ENCODE measurements at places on chromosomes 16 and 17.

DNA sequence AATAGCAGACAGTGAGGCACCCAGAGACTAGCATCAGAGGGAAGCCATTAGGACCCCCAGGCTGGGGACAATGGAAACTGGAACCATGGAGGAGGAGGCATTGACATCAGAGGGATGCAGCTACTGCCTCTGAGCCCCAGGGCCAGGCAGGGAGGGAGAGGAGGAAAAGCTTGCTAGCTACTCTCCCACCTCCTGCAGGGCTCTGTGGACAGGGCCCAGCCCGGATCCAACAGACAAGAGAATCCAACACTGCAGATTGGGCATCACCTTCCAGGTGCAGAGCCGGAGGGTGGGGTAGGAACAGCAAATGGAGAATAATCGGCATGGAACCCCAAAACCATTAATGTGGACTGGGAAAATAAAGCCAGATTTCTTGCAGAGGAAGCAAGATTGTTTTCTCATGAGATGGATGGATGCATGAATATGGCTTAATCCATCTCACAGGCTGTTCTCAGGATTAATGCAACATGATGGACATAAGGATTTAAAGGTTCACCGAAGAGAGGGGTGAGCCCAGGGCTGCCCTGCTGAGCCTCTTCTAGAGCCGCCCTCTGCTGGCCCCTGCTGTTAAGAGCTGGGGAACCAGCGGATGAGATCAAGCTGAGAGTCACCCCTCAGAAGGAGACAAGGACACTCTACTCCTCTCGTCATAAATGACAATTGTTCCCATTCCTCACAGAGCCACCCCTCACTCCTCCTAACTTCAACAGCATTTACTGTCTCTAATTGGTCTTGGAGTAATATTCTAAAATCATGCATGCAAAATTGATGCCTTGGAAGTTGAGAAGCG, 48.8 kb downstream of the DNAH3 start:
- peak; percentile 46 for DNase-seq

DNA sequence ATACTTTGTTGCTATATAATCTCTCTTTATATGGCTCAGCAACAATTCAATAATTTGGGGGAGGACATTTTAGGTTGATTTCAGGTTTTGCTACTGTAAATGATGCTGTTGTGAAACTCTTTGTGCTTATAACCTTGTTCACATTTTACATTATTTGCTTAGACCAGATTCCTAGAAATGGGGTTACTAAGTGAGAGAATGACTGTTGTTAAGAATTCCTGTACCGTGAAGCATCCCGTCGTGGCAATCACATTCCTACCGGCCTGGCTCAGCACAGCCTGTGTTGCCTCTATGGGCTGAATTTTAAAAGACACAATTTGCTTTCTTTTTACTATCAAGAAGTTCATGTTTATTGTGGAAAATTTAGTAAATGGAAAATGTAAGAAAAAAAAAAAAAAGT, 31.4 kb downstream of the B9D1 start:
- no peak for DNase-seq

DNA sequence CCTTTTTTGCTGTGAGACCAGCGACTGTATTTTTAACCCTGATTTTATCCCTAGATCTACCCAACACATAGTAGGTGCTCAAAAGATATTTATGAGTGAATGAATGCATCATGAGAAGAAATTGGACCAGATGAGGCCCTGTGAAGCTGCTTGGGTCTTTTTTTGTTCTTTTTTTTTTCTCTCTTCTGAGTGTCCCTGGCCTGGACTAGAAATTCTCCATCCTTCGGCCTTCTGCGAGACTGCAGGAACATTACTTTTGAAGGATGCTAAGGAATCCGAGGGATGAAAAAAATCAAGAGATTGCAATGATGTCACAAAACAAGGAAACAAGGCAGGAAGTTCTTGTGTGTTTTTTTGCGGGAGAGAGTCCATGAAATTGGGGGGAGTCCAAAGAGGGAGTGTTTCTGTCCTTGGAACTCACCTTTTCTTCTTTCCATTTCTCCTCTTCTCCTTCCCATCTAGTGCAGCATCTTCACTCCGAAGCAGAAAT, 560 bp upstream of the RUSF1 start:
- no peak for DNase-seq

DNA sequence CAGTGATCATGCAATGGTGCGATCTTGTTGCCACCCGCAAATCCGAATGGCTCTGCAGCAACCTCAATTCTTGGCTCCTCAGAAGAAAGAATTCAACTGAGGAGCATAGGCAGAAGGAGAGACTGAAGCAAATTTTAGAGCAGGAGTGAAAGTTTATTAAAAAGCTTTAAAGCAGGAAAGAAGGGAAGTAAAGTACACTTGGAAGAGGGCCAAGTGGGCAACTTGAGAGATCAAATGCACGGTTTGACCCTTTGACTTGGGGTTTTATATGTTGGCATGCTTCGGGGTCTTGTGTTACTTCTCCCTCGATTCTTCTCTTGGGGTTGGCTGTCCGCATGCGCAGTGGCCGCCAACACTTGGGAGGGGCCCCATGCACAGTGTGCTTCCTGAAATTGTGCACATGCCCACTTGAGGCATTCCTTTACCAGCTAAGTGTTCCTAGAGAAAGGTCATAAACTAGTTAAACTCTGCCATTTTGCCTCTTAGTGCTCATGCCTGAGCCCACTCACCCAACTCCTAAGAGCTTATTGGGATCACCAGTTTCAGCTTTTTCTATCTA, 36.7 kb downstream of the ZNRF1 start:
- DNase-seq = no peak

All from RPMI8226 (cell line).